Sigmoid colon (tissue), 7 donors: ENCODE measurements at places on chromosomes 16 and 17. TPM values are rescaled to one million over a fixed set of nuclear protein-coding genes. Genes with fewer than 3 reads are reported as not detected.
A peak's percentile ranks its signal among the peaks of the same experiment; 100 is the strongest.

Gene SPNS3
- not detected for total RNA-seq

DNA sequence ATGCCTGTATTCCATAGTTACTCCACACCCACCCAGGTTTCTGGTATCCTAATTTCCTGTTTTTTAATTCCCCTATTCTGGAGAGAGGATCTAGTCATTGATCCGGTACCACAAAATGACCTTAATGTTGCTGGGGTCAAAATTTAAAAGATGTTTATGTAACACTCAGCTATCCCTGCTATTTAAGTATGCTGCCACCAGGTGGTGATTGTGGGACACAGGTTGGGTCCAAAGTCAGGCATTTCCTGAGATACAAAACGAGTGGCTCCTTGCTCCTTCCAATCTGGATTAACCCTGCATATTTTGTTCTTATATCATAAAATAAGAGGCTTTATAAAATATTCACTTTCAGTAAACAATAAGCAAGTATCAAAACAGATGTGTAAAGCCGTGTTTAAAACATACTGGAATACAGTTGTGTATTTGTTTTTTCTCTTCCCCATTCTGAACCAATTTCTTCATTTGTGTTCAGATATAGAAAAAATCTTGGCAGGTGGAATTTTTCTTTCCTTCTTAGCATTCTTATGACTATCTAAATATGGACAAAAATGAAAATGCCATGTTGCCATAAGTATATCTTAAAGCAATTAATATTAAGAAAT, 16.3 kb downstream of the HS3ST4 start:
- H3K4me1 ChIP-seq = no peaks in the 10 kb centered on the region
- H3K4me3 ChIP-seq = no peak overlapping the region
- H3K27ac ChIP-seq = no peak overlapping the region
- no peaks in the 10 kb centered on the region for H3K27me3 ChIP-seq
- no peak for DNase-seq
- H3K36me3 ChIP-seq = no peaks in the 10 kb centered on the region

DNA sequence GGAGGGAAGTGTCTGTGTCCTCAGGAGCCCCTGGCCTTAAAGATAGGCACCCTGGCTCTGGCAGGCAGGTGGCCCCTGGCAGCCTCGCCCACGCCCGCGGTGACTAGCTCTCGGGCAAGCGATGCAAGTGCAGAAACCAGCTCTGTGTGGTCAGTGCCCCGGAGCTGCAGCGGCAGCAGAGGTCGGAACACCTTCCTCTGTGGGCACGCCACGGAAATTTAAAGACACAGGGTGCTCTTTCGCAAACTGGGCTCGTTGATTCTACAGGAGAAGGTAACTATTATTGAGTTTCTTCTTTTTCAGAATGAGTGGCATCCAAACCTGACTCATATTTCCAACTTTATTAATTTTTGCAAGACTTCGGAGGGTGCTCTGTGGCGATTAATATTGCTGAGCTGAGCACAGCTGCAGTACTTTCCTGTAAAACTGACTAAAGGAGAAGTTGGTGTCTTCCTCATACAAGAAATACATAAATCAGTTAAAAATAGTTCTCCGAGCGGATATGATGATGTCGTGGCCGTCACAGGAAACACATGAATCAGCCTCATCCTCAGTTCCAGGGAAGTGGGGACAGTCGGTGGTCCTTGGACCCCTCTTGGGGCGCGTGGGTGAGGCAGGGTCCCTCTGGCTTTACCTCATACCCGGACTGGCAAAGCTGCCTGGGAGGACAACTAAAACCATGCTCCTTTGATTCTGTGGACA, 120.2 kb downstream of the METRNL start:
- no peaks in the 10 kb centered on the region for H3K27me3 ChIP-seq
- peak; percentile 73 for DNase-seq
- H3K27ac ChIP-seq = peak overlapping the region; percentile 63
- H3K4me1 ChIP-seq = peaks cover 3% of the 10 kb centered on the region

Gene CPHXL2
- total RNA-seq = not detected

Gene ITGB3
- 62.7 TPM for total RNA-seq

GRCh38 chr16:77457046-77457445, 22.2 kb upstream of the ADAMTS18 start:
- DNase-seq = no peak
- no peaks in the 10 kb centered on the region for H3K36me3 ChIP-seq
- no peak overlapping the region for H3K27ac ChIP-seq
- H3K4me1 ChIP-seq = no peaks in the 10 kb centered on the region
- H3K27me3 ChIP-seq = no peaks in the 10 kb centered on the region

DNA sequence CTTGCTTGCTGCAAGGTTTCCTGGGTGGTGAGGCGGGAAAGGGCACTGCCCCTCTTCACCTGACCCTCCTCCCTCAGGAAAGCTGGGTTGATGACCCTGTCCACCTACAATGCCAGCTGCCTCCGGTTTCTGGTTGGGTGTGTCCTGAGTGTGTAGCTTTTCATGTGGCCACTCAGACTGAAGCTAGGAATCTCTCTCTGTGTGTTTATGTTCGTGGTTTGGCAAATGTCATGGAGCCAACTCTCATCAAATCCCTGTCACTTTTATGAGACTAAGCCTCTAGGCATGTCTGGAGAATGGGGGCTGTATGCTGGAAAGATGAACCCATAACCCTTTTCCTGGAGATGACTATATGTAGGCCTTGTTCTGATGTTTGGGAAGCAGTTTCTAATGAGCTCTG, 17.1 kb downstream of the PLEKHG4 start:
- DNase-seq = no peak
- H3K4me3 ChIP-seq = no peak overlapping the region
- no peaks in the 10 kb centered on the region for H3K36me3 ChIP-seq
- no peak overlapping the region for H3K27ac ChIP-seq
- no peaks in the 10 kb centered on the region for H3K4me1 ChIP-seq

- H3K27ac ChIP-seq = no peak overlapping the region
- peaks cover 45% of the 10 kb centered on the region for H3K27me3 ChIP-seq
- peaks cover 37% of the 10 kb centered on the region for H3K4me1 ChIP-seq
- H3K36me3 ChIP-seq = no peaks in the 10 kb centered on the region
- no peak overlapping the region for H3K4me3 ChIP-seq
- no peak for DNase-seq
Measured at GRCh38 chr17:76541739-76542454, 2.1 kb downstream of the PRCD start.

DNA sequence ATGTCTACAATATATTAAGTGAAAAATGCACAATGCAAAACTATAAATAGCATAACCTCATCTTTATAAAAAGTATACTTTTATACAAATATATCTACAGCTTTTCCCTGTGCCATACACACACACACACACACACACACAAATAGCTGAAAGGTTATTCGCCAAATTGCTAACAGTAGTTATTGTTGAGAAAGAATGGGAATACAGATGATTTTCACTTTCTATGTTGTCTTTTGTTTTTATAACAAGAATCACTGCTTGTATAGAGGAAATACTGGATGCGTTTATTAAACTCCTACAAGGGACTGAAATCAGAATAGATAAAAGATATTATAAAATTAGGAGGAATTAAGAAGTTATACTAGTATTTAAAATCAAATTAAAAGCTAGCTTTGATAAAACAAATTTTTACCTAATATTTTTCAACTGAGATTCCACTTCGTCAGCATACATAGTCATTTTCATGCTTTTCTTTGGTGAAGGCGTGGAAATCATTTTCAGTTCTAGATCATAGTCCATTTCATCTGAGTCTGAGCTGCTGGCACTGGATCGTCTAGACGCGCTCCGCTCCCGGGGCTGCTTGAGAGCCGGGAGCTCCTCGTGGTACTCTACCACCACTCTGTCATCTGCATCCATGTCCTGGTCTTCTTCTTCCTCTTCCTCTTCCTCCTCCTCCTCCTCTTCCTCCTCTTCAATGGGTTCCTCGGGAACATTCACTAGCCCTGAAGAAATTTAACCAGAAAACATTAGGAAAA, 17.0 kb upstream of the ITGAE start:
- DNase-seq = no peak
- no peak overlapping the region for H3K4me3 ChIP-seq
- no peaks in the 10 kb centered on the region for H3K36me3 ChIP-seq
- H3K4me1 ChIP-seq = no peaks in the 10 kb centered on the region

Gene LSM12
- total RNA-seq = 33.8 TPM

Gene MTSS2
- 47.9 TPM for total RNA-seq

GRCh38 chr17:83071966-83072562, 7.3 kb upstream of the METRNL start:
- no peak for DNase-seq
- no peaks in the 10 kb centered on the region for H3K36me3 ChIP-seq
- H3K27me3 ChIP-seq = no peaks in the 10 kb centered on the region
- H3K4me3 ChIP-seq = no peak overlapping the region

GRCh38 chr16:70430667-70431536, 8.0 kb downstream of the ST3GAL2 start:
- H3K27ac ChIP-seq = peak overlapping the region; percentile 56
- DNase-seq = no peak
- peaks cover 72% of the 10 kb centered on the region for H3K4me1 ChIP-seq

DNA sequence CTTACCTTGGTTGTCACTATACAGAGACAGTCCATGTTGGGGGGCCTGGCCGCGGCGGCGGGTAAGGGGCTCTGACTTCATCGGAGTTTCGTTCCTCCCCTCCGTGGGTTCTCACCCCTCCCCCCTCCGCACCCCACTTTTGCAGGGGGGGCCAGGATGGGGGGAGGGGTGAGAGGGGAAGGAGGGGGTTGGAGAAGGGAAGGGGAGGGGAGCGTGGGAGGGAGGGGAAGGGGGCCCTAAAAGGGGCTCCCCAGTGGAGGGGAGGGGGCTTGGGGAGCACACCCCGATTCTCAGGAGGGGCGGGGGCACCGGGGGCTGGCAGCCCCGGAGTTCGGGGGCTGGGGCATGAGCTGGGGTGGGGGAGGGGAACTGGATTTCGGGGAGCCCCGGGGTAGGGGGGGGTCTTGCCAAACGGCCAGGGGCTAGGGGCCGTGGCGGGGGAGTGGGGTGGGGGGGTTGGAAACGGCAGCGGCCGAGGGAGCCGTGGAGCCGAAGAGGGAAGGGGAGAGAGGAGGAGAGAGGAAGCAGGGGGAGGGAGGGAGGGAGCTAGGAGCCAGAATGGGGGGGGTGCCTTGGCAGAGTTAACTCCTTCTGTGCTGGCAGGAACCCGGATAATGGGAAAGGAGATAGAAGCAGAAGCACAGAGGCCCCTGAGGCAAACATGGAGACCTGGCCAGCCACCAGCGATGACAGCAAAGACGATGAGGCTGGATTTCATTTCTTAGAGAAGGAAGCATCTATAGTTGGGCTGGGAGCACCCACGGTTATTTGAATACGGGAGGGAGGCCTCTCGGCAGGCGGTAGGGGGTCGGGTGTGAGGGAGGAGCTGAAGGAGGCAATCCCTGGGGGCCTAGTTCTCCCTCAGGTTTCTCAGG, 2.3 kb downstream of the DLG4 start:
- peaks cover 75% of the 10 kb centered on the region for H3K4me1 ChIP-seq
- H3K27me3 ChIP-seq = no peaks in the 10 kb centered on the region
- peaks cover 6% of the 10 kb centered on the region for H3K36me3 ChIP-seq
- peak overlapping the region; percentile 90 for H3K27ac ChIP-seq
- H3K4me3 ChIP-seq = peak overlapping the region; percentile 67
- peak; percentile 91 for DNase-seq

DNA sequence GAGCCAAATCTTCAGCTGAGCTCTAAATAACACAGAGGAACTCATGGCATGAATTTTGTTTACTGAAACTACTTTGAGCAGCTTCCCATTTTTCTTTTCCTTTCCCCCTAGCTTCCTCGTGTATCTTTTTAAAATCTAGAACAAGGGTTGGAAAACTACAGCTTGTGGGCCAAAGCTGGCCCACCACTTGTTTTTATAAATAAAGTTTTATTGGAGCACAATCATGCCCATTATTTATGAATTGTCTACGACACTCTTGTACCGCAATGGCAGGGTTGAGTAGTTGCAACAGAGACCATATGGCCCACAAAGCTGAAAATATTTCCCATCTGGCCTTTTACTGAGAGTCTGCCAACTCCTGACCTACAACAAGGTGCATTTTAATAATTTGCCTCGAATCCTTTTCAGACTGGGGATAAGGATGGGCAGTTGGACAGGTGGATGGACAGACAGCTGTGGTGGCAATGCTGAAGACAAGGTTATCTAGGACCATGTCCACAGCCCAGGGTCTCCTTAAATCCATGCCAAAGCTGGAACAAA, 87.7 kb downstream of the RMI2 start:
- H3K4me1 ChIP-seq = no peaks in the 10 kb centered on the region
- H3K36me3 ChIP-seq = no peaks in the 10 kb centered on the region
- no peaks in the 10 kb centered on the region for H3K27me3 ChIP-seq
- H3K27ac ChIP-seq = no peak overlapping the region
- DNase-seq = no peak

- peak; percentile 91 for DNase-seq
- H3K27ac ChIP-seq = peak within 1 kb of the TSS; percentile 100
- H3K4me3 ChIP-seq = peak within 1 kb of the TSS; percentile 88
- peaks cover 41% of the 10 kb centered on the region for H3K4me1 ChIP-seq
- H3K36me3 ChIP-seq = peaks cover 45% of the 10 kb centered on the region
Measured at GRCh38 chr17:1649844-1650501, at the start of gene RILP. TSS of gene RILP (minus strand) at chr17:1649866. CDS start at chr17:1649804, 62 bp downstream.

Gene SDR42E1
- total RNA-seq = 2.2 TPM

DNA sequence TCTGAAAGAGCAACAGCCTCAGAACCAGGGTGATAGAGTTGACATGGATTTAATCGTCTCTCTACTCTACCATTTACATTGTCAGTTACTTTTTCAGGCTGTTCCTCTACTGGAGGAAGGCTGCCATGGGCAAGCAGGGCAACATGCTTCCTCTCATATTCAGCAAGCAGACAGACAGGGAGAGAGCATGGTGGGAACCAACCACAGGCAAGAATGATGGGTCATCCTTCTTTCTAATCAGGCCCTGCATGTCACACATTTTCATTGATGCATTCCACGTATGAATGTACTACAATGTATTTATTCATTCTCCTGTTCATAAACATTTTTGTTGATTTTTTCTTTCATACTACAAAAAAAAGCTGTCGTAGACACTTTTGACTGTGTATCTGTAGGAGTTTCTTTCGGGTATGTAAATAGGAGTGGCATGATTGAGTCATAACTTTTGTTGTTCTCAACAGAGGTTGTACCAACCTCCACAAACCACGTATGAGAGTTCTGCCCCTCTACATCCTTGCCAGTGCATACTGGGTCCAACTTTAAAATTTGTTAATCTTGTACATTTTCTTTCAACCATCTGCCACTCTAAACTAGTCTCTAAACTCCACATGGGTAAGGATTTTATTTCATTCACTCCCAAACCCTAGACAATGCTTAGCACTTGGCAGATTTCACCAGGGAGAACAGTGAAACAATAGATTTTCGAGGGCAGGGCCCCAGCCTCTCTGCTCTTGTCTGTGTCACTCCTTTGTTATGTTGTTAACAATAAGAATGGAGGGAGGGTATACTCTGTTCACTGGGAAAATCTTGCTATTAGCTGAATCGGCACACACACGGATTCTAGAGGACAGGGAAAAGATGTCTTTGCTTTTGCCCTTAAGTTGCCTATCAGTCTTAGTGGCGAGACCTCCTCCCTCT, 58.7 kb downstream of the CMC2 start:
- H3K27ac ChIP-seq = no peak overlapping the region
- H3K4me1 ChIP-seq = no peaks in the 10 kb centered on the region
- H3K4me3 ChIP-seq = no peak overlapping the region
- H3K27me3 ChIP-seq = no peaks in the 10 kb centered on the region
- no peaks in the 10 kb centered on the region for H3K36me3 ChIP-seq
